ENCODE measurements at places on chromosomes 12 and 14.

DNA sequence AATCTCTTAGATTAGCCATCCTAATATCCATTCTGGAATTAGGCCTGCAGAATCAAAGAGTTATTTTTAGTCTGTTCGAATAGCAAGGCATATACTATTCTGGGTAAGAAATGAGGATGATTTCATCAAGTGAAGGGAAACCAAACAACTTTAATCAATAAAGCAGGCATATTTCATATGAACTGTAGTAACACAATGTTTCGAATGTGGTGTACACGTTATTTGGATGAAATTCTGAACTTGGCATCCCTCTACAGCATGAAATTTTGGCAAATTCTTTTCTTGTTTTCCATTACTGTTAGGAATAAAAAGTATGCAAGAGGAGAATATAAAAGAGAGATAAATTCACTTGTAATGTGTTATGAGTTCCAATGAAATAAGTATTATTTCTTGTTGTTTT lies 1233.3 kb upstream of the SEL1L start:
- DNase-seq = no peak

GRCh38 chr14:93977790-93978581 lies 1.6 kb upstream of the ASB2 start:
- no peak for DNase-seq

DNA sequence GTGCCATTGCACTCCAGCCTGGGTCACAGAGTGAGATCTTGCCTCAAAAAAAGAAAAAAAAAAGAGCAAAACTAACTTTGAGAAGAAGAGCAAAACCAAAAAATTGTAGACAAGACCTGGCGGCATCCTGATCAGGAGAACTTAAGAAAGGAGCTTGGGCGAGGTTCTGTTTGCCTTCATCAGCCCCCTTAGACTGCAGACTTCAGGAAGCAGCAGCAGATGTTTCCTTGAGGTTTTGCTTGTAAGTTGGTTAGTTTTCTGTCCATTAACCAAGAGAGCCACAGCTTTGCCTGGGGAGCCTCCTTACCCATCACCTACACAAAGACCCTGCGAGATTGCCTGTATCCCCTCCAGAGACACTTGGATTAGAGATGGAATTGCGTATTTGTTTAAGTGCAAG lies 189.0 kb downstream of the AACS start:
- no peak for DNase-seq

DNA sequence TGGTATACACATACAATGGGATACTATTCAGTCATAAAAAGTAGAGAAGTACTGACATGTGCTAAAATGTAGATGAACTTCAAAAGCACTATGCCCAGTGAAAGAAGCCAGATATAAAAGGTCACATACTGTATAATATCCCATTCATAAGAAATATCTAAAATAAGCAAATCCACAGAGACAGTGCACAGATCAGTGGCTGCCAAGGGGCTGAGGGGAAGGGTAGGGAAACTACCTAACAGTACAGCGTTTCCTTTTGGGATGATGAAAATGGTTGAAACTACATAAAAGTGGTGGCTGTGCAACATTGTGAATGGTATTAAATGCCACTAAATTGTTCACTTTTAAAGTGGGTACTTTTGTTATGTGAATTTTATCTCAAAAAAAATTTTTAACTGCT lies 11.9 kb downstream of the EAPP start:
- DNase-seq = no peak

DNA sequence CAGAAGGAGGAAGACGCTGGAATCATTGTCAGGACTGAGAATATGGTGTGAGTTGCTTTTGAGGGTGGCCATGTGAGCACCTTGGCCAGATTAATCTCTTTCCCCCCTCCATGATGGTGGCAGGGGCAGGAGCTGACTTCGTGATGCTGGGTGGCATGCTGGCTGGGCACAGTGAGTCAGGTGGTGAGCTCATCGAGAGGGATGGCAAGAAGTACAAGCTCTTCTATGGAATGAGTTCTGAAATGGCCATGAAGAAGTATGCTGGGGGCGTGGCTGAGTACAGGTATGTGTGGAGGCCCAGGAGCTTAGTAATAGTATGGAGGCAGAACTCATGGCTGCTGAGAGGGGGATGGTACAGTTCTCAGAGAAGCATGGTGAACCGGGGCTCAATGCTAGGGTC lies 4.3 kb downstream of the TINF2 start:
- no peak for DNase-seq

DNA sequence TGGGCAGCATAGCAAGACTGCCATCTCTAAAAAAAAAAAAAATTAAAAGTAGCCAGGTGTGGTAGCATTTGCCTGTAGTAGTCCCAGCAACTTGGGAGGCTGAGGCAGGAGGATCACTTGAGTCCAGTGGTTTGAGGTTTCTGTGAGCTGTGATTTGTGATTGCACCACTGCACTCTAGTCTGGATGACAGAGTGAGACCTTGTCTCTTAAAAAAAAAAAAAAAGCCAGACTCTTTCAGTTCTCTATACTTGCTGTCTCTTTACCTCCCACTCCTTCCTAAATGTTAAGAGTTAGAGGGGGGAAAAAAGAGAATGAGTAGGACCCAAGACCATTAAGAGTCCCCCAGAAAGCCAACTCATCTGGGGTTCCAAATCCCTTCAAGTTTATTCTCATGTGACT lies 17.8 kb downstream of the EIF2S1 start:
- peak; percentile 24 for DNase-seq

DNA sequence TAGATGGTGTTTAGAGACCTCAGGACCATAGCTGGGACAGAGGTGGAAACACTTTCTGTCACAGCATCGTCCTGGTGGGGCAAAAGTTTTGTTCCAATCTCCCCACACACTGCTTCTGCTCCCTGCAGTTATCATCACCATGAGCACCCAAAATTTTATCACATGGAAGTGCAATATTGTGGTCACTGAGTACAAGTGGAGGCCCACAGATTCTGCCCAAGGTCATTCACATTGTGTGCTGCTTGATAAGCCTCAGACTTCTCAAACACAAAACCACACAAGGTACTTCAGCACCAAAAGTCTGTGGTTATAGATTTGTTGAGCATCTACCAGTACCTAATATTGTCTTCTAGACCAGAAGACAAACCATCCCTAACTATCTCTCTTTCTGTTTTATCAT lies 554 bp upstream of the KRT77 start:
- no peak for DNase-seq

DNA sequence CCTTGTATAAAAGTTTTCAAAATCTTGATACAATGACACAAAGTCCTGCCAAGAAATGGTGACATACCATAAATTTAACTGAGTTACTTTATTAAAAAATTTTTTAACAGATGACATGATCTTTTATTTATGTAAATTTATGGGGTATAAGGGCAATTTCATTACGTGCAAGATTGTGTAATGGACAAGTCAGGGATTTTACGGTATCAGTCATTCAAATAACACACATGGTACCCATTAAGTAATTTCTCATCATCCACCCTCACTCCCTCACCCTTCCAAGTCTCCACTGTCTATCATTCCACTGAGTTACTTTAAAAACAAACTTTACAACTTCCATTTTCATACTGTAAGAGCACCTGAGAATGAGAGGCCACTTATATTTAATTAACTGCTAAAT lies 37.4 kb downstream of the SPTLC2 start:
- DNase-seq = no peak

GRCh38 chr14:51605575-51605974 lies 46.1 kb upstream of the FRMD6 start:
- no peak for DNase-seq

DNA sequence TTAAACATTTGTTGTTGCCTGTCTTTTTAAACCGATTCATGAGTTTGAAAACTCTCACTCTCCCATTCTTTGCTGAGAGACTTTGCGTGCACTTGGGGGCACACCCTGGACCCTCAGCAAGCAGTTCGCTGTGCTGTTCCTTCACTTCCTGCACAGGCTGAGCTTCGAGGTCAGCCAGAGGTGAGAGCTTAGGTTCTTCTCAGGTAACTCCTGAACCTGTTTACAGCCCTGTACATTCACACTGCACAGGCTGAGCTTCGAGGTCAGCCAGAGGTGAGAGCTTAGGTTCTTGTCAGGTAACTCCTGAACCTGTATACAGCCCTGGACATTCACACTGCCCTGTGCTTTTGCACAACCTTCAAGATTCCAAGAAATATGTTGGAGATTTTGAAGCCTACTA lies 9.8 kb upstream of the CLECL1 start:
- DNase-seq = no peak

DNA sequence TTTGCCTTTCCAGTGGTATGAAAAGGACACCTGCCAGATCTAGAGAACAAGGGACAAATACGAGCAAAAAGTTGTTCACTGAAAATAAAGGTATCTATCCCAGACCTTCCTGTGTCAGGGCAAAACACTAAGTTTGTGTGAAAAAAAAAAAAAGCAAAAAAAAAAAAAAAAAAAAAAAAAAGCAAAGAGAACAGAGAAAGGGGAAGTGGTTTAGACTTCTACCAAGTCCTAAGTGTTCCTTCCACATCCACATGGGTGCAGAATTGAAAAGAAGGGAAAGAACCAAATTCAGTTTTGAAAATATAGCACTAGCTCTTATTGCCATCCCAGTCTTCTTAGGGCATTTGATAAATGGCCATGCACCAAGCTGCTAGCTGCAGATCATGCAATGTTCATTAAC lies 41.7 kb downstream of the ZCRB1 start:
- peak; percentile 65 for DNase-seq

DNA sequence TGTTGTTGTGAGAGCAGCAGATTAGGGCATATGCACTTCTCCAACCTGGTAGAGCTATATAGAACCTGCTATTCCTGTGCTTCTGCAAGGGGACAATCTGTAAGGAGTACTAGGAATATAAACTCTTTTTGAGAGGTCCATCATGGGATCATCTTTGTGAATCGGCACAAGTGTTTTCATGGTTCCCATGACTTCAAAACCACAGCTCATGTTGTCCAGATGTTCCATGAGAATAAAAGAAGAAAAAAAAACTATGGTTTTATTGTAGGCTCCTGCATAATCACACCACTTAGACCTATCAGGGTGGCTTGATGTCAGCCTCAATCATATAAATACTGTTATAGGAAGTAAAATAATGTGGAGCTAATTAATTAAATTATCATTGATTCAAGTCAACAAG lies 311.4 kb upstream of the ATP2B1 start:
- no peak for DNase-seq

DNA sequence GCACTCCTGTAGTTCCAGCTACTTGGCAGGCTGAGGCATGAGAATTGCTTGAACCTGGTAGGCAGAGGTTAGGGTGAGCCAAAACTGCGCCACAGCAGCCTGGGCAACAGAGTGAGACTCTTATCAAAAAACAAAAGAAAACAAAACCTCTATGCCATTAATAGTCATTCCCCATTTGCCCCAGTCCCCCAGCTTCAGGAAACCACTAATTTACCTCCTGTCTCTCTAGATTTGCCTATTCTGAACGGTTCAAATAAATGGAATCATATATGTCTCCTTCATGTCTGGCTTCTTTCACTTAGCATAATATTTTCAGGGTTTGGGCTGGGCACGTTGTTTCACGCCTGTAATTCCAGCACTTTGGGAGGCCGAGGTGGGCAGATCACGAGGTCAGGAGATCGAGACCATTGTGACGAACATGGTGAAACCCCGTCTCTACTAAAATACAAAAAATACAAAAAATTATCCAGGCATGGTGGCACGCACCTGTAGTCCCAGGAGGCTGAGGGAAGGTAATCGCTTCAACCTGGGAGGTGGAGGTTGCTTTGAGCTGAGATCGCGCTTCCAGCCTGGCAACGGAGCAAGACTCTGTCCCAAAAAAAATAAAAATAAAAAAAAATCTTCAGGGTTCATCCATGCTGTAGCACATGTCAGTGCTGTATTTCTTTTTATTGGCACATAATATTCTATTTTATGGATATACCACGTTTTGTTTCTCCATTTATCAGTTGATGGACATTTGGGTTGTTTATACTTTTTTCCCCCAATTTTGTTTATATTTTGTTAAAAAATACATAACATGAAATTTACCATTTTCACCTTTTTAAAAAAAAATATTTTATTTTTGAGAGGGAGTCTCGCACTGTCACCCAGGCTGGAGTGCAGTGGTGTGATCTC lies 31.9 kb downstream of the KNTC1 start:
- no peak for DNase-seq

DNA sequence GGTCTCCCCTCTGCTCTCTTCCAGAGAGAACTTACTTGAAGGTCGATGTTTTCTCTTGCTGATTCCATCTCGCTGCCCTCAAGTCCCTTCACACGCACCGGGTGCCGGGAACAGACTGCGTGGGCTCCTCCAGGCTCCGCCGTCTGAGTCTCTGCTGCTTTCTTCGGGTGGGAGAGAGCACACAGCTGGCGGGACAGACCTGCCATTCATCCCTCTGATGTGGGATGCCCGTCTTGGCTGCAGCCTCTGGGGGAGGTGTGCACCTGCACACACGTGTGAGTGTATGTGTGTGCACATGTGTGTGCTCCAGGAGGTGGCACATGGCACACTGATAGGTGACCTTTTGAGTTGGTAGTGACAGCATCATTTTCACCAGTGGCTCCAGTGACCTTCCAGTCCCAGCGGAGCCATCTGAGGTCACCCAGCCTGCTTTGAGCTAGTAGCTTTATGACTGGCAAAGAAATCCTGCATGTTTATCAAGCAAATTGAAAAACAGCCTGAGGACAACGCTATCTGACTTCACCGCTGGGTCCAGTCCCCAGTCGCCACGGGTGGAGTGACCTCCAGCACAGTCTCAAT lies at the start of gene NINJ2:
Gene NINJ2, minus strand, starts transcription at position 153 of the 579 bp plus-strand sequence. Its CDS starts 85 bp downstream, at position 68.
- DNase-seq = no peak
